ENCODE measurements at places on chromosomes 1 and 21.

GRCh38 chr1:9135073-9135836 is 6.4 kb upstream of the GPR157 start:
- DNase-seq = no peak

- no peak for DNase-seq
Measured at GRCh38 chr1:67793562-67793961, 39.7 kb downstream of the GNG12 start.

GRCh38 chr1:116881879-116882520 is 27.7 kb upstream of the PTGFRN start:
- DNase-seq = no peak

GRCh38 chr1:151988405-151988923 is 5.2 kb downstream of the S100A10 start:
- no peak for DNase-seq

DNA sequence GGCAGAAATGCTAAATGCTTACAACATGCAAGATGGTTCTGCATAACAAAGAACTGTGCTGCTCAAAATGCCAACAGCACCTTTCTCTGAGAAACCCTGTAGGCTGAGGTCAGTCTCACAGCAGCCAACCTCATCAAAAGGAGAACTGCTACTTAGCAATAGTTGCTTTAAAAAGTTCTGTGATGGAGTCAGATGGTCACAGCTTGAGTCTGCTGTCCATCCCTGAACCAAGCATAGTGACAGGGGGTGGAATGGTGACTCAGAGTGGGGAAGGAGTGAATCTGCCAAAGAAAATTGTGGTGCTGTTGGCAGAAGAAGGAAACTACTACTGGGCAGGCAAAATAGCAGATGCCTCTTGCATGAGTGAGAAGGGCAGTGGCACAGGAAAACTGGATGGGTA is 106.0 kb upstream of the FAM78B start:
- DNase-seq = no peak
